Cortex of kidney (tissue), 1 donor: ENCODE measurements at places on chromosomes 1 and 21.

- no peak for DNase-seq
Measured at GRCh38 chr1:9061252-9061960, 8.0 kb downstream of the SLC2A5 start.

GRCh38 chr1:174397261-174397660 lies 50.5 kb upstream of the GPR52 start:
- no peak for DNase-seq

- DNase-seq = no peak
Measured at GRCh38 chr1:192160196-192160595, 1.9 kb downstream of the RGS18 start.

DNA sequence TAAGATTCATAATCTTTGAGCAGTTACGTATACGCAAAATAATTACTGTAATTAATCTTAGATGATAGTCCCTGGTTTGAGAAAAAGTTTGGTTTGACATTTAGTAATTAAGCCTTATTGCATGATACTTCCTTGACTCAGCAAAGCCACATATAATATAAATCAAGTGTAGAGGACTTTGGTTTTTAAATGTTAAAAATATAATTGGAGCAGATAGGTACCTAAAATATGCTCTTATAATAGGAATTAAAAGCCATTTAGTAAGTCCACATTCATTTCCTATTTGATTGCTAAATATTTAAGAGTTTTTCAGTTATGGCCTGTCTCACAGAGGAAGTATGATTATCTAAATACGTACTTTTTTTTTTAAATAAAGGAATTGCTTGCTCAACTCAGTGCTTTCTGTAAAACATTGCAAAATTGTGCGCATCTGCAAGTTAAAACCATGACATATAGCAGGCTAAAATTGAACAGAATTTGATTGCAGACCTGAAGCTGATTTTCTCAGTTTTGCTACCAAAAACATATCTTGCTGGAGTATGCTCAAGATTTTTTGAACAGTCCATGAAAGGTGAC lies 20.4 kb downstream of the RPE65 start:
- no peak for DNase-seq

DNA sequence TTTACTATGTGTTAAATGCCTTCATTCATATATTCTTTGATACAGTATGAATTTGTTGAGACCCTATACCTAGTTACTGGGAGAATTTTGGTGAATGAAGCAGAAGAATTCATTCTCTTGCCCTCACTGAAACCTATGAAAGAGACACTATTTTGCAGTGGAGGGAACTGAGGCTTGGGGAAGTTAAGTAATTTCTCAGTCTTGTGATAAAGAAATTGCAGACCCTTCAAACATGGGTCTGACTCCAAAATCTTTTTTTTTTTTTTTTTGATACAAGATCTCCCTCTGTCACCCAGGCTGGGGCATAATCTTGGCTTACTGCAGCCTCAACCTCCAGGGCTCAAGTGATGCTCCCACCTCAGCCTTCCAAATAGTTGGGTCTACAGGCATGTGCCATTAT lies 132.1 kb downstream of the DNM3 start:
- DNase-seq = no peak

DNA sequence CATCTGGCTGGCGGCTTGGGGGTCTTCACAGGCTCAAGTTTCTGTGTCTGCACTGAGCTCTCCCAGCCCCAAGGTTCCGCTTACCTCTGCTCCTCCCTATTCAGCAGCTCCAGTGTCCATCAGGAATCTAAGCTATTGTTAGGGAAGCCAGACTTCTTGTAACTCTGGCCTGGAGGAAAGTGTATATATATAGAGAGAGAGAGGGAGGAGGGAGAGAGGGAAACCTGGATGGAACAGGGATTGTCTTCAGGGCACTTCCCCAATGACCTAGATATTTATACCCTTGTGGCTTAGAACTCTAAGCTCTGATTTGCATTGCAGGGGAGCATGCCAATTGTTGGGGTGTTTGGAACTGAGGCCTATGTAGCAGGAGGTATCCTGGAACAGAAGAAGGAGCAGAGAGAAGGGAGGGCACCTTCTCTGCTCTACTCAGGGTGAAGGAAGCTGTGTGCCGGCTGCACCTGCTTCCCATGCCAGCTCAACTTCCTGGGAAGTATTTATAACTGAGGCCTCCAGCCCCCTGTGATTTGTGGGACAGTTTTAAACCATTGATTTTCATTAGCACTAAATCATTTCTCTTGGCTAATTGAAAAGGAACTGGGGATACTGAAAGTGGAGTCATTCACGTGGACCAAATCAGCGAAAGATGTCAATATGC lies 70.9 kb downstream of the NAV1 start:
- DNase-seq = no peak

- DNase-seq = no peak
Measured at GRCh38 chr1:10909697-10910680, 102.5 kb upstream of the TARDBP start.

DNA sequence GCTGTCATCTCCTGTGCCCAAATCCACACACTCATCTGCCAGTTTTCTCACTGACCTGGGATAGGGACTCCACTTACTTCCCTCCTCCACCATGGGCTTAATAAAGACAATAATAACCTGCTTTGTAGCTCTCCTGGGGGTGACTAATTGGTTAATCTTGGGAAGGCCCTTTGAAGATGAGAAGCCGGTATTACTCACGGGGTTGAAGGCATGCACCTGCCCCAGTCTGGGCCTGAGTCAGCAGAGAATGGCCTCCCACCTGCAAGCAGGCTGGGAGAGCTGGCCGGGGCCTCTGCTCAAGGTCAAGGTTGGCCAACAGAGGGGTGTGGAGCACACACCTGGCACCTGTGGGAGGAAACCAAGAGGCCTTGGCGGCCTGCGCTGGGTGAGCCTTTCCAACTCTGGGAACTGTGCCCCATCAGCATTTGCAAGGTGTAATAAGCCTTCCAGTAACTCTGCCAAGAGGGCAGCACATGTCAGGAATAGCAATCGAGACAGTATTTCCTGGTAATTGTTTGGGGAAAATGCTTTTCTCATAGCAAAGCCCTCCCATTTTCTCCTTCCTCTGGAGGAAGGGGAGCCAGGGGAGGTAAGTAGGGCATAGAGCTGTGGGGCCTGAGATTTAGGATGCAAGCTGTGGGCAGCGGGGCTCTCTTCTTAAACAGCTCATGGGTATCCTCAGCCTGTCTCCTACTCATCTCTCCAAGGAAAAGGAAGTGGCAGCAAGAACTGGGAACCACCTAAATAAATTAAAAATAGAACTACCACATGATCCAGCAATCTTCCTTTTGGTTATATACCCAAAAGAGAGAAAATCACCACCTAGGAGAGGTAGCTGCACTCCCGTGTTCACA lies 49.0 kb downstream of the TOMM20 start:
- DNase-seq = no peak

GRCh38 chr1:17746920-17747319 lies 8.2 kb upstream of the ACTL8 start:
- no peak for DNase-seq

- no peak for DNase-seq
Measured at GRCh38 chr1:60017508-60018205, 55.9 kb downstream of the C1orf87 start.

DNA sequence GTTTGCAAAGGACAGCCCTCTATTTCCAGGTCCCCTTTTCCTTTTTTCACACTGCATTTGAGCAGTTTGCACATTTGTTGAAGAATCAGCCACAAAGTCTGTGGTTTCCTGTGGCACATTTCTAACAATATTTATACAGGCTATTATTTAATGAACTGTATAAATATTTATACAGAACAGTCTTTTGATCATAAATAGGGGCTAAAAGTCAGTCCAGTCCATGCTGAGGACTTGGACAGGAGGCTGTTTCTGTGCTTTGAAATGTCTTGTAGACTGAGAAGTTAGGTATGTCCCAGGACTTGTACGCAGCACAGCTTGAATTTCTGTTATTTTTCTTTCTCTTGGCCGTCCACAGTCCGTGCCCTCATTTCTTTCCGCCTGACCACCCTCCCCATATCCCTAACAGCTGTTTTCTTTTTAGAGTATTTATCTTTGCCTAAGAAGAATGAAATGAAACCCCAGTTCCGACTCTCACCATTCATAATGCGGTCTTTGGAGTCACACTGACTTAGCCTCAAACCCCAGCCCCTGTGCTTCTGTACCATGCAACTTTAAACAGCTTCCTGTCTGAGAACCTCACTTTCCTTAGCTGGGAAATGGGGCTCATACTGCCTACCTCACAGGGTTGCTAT lies 19.7 kb downstream of the FGGY start:
- no peak for DNase-seq

DNA sequence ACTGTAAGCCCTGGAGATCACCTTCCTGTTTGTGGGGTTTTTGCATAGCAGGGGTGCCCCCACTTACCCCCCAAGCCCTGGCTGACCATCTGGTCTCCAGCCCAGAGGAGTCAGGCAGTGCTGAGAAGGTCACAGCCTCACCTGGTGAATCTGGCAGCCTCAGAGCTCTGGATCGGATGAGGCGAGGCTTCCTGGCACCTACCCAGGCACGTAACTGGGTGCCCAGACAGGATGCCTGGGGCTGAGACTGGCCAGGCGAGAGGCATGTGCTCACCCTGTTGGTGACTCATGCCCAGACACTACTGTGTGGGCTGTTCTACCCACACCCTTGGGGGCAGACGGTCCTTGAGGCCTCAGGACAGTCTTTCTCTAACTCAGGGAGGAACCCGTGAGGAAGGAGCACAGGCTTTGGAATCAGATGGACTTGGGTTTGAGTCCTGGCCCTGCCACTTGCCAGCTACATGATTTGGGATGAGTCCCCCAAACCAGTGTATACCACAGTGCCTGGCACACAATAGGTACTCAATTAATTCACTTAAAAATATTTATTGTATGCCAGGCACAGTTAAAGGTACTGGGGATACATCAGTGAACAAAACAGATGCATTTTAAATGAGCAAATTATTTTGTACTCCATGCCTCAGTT lies 15.1 kb upstream of the PADI3 start:
- DNase-seq = no peak

DNA sequence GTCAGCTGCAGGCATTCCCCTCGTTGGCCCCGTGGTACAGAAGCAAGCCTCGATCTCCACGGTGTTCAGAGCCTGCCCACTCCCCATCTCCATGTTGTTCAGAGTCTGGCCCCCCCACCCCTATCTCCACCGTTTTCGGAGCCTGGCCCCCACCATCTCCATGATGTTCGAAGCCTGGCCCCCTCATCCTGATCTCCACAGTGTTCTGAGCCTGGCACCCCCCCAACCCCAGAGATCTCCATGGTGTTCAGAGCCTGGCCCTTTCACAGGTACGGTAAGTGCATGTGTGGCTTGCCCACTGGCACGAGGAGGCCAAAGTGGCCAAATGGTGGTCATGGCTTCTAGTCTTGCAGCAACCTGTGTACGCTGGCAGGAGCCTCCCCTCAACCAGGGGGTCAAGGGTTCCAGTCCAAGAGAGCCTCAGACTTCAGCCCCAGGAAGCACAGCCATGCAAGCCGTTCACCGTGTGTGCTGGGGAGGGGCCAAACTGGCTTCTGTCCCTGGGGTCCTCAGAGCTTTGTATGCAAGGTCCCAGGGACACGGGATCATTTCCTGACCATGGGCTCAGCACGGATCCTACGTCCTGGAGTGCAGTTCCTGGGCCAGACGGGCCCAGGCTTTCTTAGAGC lies 13.3 kb upstream of the PCBP3 start:
- no peak for DNase-seq

GRCh38 chr1:228280106-228280901 lies 72.5 kb downstream of the OBSCN start:
- no peak for DNase-seq

- DNase-seq = no peak
Measured at GRCh38 chr1:231683439-231684165, 57.0 kb downstream of the DISC1 start.

- no peak for DNase-seq
Measured at GRCh38 chr1:95386371-95386770, 152.4 kb downstream of the RWDD3 start.

DNA sequence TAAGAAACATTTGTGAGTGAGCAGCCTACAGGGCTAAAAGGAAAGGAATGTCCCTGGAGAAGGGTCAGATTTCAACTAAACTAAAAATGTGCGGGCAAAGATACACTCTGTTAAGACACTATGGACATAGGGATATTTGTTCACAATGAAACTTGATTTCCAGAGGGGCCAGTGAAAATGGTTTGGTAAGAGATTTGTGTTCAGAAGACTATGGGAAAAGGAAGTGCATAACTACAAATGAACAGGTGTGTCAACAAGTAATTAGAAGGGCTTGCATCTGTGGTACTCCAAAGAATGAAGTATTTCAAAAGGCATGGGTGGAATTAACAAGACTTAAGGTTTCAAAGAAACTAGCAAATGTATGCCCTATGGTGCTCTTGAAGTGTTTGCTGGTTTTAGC lies 60.4 kb downstream of the NME7 start:
- no peak for DNase-seq

DNA sequence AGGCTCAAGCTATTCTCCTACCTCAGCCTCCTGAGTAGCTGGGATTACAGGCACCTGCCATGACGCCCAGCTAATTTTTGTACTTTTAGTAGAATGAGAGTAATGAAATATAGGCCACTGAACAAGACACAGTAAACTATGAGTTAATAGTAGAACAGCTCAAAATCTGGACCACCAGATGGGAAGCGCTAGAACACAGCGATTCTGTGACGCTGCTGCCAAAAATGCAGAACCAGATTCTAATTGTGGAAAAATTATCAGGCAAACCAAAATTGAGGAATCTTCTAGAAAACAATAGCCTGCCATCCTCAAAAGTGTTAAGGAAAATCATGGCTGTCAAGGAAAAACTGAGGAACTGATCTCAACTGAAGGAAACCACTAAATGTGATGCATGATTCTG lies 111.4 kb upstream of the TIAM1 start:
- no peak for DNase-seq

DNA sequence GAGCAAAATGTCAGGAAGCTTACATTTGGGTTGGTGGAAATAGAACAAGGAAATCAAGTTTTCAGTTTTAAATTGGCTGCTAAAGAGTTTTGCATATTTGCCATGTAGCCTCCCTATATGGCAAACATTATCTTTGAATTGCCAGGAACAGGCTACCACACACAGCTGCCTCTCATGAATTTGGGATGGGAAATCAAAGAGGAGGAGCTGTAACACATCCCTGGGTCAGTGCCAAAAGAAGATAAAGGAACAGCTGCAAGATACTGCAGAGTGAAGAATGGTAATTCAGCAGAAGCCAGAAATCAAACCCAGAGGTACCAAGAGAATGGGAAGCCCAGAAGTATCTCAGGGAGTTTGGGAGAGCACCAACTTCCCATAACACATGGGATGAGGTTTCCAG lies 18.6 kb upstream of the RASAL2 start:
- DNase-seq = no peak

GRCh38 chr1:197944485-197944884 lies 27.3 kb downstream of the LHX9 start:
- no peak for DNase-seq

DNA sequence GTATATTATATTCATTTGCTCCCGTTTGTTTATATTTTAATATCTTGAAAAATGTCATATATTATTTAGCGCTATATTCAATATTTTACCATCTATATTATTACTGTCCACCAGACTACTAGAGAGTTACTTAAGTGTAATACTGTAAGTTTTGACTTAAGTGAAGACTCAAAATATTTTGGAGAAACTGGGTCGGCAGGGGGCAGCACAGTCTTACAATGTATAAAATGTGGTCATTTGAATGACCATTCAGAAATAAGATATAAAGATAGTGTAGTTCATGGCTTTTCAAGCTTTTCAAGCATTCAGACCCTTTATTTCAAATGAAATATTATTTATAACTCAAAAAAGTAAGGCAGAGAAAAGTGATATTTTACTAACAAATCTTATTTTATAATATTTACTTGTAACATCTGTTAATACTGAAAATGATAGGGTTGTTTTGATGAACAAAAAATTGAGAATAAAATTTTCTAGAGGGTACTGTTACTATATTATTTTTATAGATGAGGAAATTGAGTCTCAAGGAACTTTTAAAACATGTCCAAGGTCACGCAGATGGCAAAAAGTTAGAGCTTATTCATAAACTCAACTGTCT lies 89.0 kb upstream of the SERTAD4 start:
- no peak for DNase-seq
